Head of caudate nucleus (tissue), 42 donors: ENCODE measurements at places on chromosomes 11 and 22.

DNA sequence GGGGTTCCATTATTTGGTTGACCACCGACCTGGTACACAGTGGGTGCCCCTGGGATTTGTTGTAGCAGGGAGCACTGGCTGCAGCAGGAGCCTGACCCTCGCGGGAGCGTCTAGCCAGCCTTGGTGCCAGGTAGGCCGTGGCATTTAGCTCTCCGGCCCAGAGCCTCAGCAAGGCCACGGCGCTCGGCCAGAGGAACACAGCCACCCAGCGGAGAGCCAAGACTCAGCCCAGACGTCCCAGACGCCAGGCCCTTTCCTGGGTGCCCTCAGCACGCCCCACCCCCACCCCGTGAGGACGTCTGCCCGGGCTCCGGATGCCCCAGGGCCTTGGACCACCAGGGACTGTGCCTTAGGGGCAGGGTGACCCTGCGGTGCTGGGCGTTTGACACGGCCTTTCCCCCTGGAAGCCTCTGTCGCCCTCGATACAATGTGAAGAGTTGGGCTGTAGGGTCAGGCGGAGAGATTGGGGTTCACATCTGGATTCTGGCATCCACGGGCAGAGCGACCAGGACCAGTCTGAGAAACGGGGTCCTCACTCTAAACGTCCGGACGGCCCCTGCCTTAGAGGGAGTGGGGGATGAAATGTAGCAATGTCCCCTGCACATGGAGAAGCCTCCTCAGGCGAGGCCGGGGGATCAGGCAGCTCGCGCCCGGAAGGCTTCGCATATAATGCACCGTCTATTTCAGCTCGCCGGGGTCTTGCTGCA is 99.2 kb upstream of the FGF3 start:
- DNase-seq = no peak

- DNase-seq = no peak
Measured at GRCh38 chr11:45366619-45367190, 80.6 kb upstream of the SYT13 start.

DNA sequence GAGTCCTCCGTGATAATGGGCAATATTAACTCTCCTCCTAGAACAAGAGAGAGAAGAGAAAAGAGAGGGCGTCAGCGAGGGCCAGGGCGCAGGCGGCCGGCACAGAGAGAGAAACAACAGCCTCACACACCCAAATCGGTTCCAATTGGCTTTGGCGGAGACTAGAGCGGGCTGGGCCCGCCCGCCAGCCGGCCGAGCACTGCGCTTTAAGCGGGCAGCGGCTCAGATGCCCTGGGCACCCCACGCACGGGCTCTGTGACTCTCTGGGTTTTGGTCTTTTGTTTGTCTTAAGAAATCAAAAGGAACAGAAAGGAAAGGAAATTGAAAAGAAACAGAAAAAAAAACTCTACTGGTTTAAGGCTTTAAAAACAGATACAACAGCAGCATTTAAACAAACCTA is 17.0 kb downstream of the SLC22A12 start:
- DNase-seq = peak; percentile 41

DNA sequence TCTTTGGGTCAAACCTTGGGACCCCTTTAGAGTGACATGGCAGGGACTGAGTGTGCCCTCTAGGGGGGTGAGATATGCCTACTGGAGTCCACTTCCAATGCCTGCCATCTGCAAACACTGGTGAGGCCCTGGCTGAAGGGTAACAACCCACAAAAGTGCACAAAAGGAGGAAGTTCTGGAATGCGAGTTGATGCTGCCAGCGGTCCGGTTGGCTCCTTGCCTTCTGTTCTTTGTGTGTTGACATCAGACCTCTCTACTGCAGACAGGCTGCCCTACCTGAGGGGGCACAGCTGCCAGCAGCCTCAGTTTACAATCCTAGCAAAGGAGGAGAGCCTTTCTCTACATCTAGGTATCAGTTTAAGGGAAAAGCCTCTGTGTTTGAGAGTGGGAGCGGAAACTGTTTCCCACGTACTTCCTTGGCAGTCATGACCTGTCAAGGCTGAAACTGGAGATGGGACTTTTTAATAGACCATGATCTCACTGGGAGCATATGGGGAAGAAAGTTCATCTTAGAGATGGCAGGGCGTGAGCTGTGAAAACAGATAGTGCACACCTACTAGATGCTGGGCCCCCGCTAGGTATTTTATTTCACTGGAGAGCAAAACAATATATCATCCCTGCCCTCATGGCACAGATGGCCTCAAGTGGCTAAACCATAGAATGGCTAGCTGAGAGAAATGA is 27.2 kb downstream of the BMAL1 start:
- no peak for DNase-seq

- no peak for DNase-seq
Measured at GRCh38 chr11:26014456-26015115, 317.3 kb upstream of the ANO3 start.

DNA sequence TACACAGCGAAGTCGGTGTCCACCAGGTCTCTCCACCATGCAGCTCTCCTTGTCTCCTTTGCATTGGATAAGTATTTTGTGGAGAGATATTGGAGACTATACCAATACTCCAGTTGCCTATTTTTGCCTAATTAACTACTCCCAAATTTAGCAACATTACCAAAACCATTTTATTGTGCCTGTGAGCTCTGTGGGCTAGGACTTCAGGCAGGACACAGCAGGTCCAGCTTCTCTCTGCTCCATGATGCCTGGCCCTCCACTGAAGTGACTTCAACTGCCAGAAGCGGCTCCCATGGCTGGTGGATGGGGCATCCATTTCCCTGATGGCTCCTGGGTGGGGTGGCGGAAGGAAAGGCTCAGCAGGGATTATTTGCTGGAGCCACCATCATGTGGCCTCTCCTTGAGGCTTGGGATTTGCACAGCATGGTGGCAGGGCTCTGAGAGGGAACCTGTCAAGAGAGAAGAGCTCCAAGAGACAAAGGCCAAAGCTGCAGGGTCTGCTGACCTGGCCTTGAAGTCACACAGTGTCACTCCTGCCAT is 36.9 kb upstream of the MAPK1 start:
- DNase-seq = no peak

DNA sequence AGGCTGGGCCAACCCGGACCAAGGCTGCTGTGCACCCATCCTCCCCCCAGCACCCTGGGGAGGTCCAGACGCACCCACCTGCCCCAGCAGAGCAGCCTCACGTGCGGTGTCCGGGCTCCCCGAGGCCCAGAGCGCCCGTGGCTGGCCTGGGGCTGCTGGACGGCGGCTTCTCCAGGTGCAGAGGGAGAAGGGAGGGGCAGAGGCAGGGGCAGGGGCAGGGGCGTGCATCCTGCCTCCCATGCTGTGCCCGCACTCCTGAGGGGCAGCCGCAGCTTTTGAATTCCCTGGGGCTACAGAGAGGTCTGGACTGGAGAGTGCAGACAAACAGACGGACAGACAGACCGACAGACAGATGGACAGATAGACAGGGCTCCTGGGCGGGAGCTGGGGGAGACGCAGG is 83.6 kb upstream of the PRR5 start:
- DNase-seq = no peak

DNA sequence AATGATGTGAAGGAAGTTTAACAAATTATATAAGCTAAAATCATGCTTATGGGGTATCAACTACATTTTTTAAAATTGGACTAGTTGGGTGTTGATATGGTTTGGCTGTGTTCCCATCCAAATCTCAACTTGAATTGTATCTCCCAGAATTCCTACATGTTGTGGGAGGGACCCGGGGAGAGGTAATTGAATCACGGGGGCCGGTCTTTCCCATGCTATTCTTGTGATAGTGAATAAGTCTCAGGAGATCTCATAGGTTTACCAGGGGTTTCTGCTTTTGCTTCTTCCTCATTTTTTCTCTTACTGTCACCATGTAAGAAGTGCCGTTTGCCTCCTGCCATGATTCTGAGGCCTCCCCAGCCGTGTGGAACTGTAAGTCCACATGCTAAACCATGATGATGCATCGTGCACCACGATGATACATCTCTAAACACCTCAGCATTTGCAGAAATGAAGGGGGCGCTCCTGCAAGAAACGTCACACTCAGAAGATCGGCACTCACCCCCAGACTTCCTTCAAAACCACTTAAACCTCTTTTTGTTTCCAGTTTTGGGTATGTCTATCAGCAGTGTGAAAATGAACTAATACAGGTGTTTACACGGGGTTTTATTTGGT is 340.0 kb downstream of the SHANK2 start:
- peak; percentile 43 for DNase-seq

- no peak for DNase-seq
Measured at GRCh38 chr22:43118024-43118849, 7.7 kb downstream of the BIK start.

DNA sequence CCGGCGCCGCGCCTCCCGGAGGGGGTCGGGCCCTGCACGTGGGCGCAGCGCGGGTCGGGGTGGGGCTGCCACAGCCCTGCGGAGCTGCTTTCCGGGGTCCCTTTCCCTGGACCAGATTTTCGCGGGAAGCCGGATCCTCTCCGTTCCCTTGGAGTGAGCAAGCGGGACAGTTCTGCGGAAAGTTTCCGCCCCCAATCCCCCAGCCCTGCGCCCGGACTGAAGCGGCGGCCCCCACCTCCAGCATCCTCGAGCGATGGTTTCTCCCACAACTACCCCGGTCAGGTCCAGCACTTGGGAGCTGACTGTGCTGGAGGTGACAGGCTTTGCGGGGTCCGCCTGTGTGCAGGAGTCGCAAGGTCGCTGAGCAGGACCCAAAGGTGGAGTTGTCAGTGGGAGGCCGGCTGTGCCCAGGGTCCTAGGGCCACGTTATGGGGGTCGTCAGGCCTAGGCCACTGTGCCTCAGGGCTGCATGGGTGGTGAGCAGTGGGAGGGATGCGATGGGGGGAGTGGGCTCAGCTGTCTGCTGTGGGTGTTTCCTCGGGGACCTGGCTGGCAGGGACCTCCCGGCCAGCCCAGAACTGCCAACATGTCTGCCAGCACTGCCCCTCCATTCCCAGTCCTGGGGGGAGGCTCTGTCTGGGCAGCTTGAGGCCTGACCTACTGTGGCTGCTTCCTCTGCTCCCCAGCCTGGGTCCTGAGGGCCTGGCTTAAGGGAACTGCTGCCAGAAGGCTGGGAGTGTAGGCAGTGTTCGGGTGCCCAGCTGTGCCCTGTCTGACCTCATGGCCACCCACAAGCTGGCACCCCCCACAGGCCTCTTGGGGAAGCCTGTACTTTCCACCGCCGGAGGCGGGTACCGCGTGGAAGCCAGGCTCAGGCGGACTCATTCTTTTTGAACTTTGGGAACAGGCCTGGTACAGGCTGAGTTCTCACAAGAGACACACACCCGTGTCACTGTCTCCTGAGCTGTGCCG is 726 bp downstream of the ST3GAL4 start:
- DNase-seq = peak; percentile 80

DNA sequence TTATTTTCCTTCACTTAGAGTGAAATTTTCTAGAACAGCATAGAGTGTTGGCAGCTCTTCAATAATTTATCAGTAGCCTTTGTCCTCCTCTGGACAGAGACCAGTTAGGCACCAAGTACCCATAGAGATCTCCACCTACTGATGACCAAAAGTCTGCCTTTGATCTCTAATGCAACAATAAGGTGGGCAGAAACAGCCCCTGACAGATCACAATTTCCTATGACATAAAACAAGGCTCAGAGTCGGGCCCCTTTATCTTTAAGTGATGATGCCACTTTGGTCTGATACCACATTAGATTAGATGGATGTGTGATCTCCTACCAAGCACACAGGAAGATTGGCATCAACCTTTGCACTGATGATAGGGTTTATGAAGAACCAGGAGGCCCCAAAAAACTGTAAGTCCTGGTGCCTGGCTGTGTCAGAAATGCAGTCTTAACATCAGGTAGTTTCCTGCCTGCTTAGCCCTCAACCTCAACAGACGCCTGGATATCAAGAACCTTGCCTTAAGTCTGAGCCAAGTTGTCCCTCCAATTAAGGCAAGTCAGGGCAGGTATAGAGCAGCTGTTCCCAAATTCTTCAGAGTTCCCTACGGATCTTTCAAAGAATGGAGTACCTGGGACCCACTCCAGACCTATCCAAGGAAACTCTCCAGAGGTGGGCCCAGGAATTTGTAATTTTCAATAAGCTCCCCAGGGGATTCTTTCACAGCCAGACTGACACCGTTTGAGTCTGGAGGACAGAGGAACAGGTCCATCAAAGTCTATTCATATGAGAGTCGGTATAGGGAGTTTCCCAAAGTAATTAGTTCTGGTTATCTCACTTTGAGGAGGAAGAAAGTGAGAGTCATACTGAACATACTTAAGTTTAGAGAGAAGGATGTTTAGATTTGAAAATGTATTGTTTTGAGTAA is 30.6 kb upstream of the TMPRSS4 start:
- no peak for DNase-seq

DNA sequence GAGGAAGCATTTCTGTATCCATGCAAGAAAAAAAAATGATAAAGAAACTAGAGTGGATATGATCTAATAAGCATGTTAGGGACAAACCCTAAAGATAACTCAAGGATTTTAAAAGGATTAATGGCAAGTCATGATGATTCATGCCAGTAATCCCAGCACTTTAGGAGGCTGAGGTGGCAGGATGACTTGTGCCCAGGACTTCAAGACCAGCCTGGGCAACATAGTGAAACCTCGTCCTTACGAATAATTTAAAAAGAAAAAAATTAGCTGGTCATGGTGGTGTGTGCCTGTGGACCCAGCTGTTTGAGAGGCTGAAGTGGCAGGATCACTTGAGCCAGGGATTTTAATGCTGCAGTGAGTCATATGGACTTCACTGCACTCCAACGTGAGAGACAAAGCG is 145.5 kb upstream of the BLID start:
- no peak for DNase-seq

DNA sequence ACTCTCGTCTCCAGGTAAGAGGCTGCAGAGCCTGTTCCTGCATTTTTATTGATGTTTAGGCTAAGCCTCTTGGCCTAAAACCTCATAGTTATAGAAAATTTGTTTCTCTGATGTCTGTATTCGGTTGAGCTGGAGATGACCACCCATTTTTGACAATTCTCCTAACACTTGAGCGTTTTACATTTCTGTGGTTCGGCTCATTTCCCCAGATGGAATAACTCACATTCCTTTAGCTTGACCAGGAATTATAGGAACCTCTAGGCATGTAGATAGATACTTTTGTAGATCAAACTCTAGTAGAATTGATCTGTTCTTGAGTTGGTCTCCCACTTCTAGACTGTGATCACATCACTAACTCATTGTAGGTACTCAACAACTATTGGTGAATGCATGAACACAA is 172.6 kb upstream of the CADM1 start:
- no peak for DNase-seq

GRCh38 chr22:33919391-33920196 is 682 bp downstream of the LARGE1 start:
- DNase-seq = peak; percentile 40
